Naive thymus-derived CD4-positive, alpha-beta T cell (primary cell): ENCODE measurements at places on chromosomes 6 and 20. TPM values are rescaled to one million over a fixed set of nuclear protein-coding genes. Genes with fewer than 3 reads are reported as not detected.

DNA sequence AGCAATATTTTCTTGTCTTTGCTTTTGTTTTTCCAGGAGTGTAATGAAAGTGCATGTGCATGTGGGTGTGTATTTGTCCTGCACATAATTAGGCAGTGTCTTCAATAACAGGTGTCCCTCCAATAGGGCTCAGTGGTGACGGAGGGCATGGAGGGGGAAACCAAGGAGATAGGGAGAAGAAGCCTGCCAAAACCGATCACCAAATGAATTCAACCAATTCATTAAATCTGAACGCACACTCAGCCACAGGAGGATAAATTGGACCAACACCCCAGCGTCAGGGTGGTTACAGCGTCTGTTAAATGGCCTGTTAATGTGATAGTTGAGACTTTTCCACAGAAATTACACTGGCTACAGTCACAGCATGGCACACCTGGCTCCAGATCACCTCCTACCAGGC lies 527.6 kb downstream of the CD83 start:
- H3K27me3 ChIP-seq = no peaks in the 10 kb centered on the region
- no peaks in the 10 kb centered on the region for H3K36me3 ChIP-seq

DNA sequence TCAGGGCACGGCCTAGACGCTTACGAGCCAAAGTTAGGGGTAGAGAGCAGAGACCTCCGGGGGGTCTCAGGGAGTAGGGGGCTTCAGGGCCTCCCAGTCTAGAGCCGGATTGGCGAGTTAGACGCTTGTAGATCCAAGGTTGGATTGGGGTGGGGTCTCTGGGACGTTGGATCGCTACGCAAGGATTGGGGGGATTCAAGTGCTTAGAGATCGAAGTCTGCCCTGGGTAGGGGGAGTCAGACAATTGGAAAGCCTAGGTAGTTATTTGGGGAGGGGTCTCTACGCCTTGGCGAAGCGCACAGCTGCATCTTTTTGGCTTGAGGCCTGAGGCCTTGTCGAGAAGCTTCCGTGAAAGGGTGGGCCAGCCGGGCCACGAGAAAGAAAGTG lies 469 bp downstream of the STX16 start:
- no peak for DNase-seq
- H3K27ac ChIP-seq = peak overlapping the region; percentile 93
- no peaks in the 10 kb centered on the region for H3K36me3 ChIP-seq
- peaks cover 38% of the 10 kb centered on the region for H3K4me1 ChIP-seq
- H3K4me3 ChIP-seq = peak overlapping the region; percentile 94

GRCh38 chr6:167666571-167667203 lies 160.0 kb upstream of the AFDN start:
- H3K4me3 ChIP-seq = no peak overlapping the region
- DNase-seq = no peak
- H3K36me3 ChIP-seq = no peaks in the 10 kb centered on the region
- no peaks in the 10 kb centered on the region for H3K27me3 ChIP-seq

- no peaks in the 10 kb centered on the region for H3K27me3 ChIP-seq
- H3K4me1 ChIP-seq = no peaks in the 10 kb centered on the region
- H3K36me3 ChIP-seq = no peaks in the 10 kb centered on the region
These were observed 421.2 kb upstream of the JARID2 start for GRCh38 chr6:14824484-14825275.

DNA sequence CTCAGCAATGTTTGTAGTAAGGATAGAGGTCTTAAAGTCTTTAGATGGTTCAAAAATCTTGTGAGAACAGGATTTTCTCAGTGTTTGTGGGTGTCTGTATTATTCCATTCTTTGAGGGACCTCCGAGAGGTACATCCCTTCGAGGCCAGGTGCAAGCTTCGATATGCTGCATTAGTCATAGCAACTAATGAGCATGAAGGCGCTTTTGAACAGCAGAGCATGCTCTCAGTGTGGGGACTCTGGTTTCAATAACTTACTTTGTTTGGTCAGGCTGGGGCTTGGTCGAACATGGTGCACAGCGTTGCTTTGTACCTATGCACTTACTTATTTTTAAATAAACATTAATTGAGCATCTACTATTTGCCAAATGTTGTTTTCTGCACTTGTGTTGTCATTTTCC lies 297.9 kb downstream of the CLIC5 start:
- DNase-seq = no peak
- H3K4me3 ChIP-seq = no peak overlapping the region
- H3K27me3 ChIP-seq = no peaks in the 10 kb centered on the region

DNA sequence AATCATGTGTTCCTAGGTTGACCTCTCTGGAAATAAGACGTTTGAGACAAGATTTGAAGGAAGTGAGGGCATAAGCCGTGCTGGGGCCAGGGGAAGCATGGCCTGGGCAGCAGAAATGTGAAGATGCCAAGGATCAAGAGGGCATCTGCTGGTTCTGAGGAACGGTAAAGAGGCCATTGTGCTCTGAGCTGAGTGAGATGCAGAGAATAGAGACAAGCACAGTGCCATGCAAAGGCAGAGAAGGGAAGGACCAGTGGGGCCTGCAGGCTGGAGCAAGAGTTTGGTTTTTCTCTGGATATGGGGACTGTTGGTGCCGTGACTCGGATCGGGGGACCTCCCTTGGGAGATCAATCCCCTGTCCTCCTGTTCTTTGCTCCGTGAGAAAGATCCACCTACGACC lies 50.8 kb downstream of the SMPDL3A start:
- no peak for DNase-seq
- H3K27me3 ChIP-seq = no peaks in the 10 kb centered on the region
- no peaks in the 10 kb centered on the region for H3K36me3 ChIP-seq
- H3K4me1 ChIP-seq = no peaks in the 10 kb centered on the region
- H3K27ac ChIP-seq = no peak overlapping the region

DNA sequence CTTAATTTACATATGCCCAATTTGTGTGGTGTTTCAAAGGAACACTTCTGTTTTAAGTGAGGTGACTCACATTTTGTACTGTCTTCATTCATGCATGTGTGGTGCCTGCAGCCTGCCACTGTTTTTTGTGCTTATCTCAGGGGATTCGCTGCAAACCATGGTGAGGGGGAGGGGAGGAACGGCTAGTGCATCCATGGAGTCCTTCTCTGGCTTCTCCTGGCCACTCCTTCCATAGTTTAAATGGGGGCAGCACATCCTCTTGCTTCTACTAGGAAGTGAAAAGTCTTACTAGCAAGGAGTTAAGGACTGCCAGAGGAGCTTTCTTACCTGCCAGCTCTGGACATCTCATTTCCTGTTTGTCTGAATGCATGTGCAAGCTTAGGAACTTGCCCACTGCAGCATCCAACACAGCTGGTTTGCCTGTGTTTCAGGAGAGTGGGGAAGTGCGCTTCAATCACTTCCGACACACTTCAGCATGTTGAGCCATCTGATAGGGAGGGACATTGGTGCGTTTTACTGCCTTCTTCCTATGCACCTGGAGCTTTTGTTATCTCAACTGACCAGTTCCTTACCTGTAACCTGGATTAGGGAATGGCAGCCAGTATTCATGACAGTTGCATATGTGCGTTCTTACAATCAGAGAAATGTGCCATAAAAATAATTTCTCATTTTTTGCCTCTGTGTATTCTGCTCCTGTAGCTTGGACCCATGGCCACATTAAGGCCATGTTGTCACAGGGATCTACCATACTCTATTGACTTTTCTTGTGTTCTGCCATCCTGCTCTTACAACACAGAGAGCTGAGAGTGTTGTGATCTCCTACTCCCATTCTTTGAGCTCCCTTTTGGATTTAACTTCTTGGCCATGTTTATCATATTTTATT lies 211.3 kb downstream of the ARID1B start:
- DNase-seq = no peak
- H3K36me3 ChIP-seq = no peaks in the 10 kb centered on the region
- no peak overlapping the region for H3K4me3 ChIP-seq
- H3K27ac ChIP-seq = no peak overlapping the region
- H3K4me1 ChIP-seq = no peaks in the 10 kb centered on the region

DNA sequence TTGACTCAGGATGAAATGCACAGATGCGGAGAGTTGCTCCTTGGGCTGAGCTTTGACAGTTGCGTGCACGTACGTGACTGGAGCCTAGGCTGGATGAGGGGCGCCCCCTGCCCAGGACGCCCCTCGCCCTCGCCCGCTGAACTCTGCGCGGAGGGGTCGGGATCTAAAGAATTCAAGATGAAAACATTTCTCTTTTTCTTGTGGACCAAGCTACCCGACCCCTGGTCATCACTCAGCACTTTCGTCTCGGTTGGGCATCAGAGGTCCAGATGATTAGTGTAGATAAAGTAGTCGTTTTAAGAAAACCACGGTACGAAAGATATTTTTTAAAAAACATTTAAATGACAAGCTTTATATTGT lies 700 bp downstream of the DTD1 start:
- no peaks in the 10 kb centered on the region for H3K36me3 ChIP-seq
- DNase-seq = no peak
- no peaks in the 10 kb centered on the region for H3K27me3 ChIP-seq
- no peaks in the 10 kb centered on the region for H3K4me1 ChIP-seq
- peak overlapping the region; percentile 68 for H3K4me3 ChIP-seq

GRCh38 chr6:48429021-48429420 lies 318.0 kb upstream of the PTCHD4 start:
- no peaks in the 10 kb centered on the region for H3K36me3 ChIP-seq
- no peaks in the 10 kb centered on the region for H3K27me3 ChIP-seq
- DNase-seq = no peak

DNA sequence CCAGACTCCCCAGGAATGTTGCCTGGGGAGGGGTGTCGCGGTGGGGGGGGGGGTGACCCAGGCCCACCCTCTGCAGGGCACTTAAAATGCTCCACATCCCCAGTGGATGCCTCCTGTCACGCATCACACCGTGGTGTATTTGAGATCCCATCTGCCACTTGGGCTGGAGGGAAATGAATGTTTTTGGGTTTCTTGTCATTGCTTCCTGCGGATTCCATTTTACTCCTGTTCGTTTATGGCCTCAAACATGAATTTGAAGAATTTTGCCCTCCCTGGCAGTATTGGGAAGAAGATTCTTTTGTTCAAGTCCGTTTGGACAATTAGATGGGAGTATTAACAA lies 544 bp upstream of the KHDC1 start:
- no peaks in the 10 kb centered on the region for H3K27me3 ChIP-seq
- no peaks in the 10 kb centered on the region for H3K36me3 ChIP-seq
- peaks cover 12% of the 10 kb centered on the region for H3K4me1 ChIP-seq

DNA sequence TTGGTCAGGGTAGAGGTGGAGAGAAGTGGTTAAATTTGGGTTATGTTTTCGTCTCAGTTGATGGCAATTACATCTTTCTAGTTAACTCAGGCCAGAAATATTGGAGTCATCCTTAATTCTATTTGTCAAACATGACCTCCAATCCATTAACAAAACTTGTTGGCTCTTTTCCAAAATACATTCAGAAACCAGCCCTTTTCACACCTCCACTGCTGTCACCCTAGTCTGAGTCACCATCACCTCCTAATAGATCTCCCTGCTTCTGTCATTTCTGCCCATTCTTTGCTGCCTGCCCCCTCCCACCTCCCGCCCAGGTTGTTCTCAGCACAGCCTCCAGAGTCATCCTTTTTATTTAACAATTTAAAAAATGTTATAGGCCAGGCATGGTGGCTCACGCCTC lies 3.0 kb upstream of the ABCF1 start:
- H3K27me3 ChIP-seq = no peaks in the 10 kb centered on the region
- H3K4me1 ChIP-seq = peaks cover 23% of the 10 kb centered on the region
- no peak overlapping the region for H3K4me3 ChIP-seq
- H3K36me3 ChIP-seq = no peaks in the 10 kb centered on the region

DNA sequence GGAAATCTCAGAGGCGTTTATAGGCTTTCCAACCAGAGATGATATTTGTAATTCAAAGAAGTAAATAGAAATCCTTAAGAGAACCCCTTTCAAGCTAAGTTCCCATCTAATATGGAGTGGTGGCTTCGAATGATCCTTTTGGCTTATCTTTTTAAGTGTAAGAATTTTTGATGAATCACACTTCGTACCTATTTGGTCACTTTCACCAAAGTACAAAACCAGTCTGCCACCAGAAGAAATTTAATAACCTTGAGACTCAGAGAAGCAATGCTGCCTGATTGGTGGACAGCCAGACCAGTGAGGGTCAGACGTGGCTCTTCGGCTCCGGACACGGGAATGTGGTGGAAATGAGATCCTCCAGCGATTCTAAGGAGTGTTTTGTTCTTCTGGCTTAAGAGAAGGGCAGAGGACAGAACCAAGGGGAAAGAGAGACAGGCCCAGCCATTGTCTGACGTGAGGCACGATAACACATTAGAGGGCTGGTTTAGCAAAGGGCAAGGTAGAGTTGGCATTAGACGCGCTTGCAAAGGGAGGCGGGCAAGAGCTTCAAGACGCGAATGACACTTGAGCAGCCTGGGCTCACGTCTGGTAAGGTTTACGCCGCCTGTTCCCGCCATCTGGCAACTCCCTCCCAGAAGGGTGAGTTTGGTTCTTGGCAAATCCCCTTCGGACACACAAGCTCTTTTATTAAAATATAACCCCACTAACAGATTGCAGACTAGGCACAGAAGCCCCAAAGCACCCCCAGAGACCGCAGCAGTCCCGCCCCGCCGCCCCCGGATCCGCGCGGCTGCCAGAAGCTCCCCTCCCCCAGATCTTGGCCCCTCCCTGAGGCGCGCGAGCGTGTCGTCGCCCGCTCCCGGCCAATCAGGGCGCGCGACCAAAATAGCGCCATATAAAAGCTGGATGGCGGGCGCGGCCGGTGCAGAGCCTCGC lies 50.0 kb upstream of the EZR start:
- peaks cover 18% of the 10 kb centered on the region for H3K4me1 ChIP-seq
- DNase-seq = peak; percentile 97
- H3K27ac ChIP-seq = peak overlapping the region; percentile 98
- no peaks in the 10 kb centered on the region for H3K27me3 ChIP-seq
- H3K36me3 ChIP-seq = no peaks in the 10 kb centered on the region

GRCh38 chr6:167849846-167850459 lies 23.2 kb downstream of the AFDN start:
- no peak overlapping the region for H3K4me3 ChIP-seq
- no peak for DNase-seq
- no peak overlapping the region for H3K27ac ChIP-seq
- H3K36me3 ChIP-seq = no peaks in the 10 kb centered on the region

- no peak for DNase-seq
- H3K27me3 ChIP-seq = no peaks in the 10 kb centered on the region
These were observed 213.5 kb upstream of the SULF2 start for GRCh38 chr20:47998736-47999135.

- no peaks in the 10 kb centered on the region for H3K4me1 ChIP-seq
- H3K27ac ChIP-seq = no peak overlapping the region
- DNase-seq = no peak
- H3K36me3 ChIP-seq = no peaks in the 10 kb centered on the region
- no peaks in the 10 kb centered on the region for H3K27me3 ChIP-seq
These were observed 29.7 kb downstream of the AKAP12 start for GRCh38 chr6:151269321-151269995.

DNA sequence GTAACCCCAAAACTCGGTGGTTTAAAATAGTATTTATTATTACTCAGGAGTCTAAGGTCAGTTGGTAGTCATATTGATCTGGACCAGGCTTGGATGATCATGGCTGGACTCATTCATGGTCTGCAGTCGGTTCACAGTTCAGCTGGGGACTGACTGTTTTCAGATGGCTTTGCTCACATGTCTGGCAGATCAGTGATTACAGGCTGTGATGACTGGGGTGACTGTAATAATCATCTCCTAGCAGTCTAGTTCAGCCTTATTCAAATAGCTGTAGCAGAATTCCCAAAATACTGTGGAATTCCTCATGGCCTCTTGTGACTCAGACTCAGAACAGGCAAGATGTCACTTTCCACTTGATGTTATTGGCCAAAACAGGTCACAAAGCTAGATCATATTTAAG lies 16.4 kb upstream of the NT5DC1 start:
- no peaks in the 10 kb centered on the region for H3K27me3 ChIP-seq
- no peak for DNase-seq
- no peak overlapping the region for H3K27ac ChIP-seq
- H3K36me3 ChIP-seq = no peaks in the 10 kb centered on the region
- no peaks in the 10 kb centered on the region for H3K4me1 ChIP-seq

The SIRPA gene
- total RNA-seq = 1.7 TPM

The TMEM244 gene
- not detected for total RNA-seq

The HRH3 gene
- not detected for total RNA-seq

The PDRG1 gene
- 7.5 TPM for total RNA-seq

The RTF2 gene
- 62.5 TPM for total RNA-seq

The GNAS-AS1 gene
- total RNA-seq = 2.0 TPM

The SNAP91 gene
- total RNA-seq = not detected in 2 replicates

The LY6G5C gene
- total RNA-seq = 3.2 TPM

The CNKSR3 gene
- total RNA-seq = 0.16 TPM
